ENCODE measurements at places on chromosomes 7 and 10.

DNA sequence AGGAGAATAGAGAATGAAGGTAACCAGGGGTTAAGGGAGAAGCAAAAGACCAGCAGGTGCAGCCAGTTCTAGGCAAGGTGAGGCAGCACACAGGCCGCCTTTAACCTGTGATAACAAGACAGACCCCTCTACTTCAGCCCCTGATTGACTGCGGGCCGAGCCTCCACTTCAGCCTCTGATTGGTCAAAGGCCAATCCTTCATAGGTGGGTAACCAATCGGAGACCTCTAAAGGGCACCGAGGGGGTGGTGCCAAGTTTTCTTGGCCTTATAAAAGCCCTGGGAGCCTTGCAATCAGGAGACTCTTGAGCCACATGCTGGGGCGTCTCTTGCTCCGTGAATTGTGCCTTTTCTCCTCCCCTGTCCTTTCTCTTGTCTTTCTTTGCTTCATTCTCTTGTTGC, 98.8 kb downstream of the ELFN1 start:
- no peak for DNase-seq

DNA sequence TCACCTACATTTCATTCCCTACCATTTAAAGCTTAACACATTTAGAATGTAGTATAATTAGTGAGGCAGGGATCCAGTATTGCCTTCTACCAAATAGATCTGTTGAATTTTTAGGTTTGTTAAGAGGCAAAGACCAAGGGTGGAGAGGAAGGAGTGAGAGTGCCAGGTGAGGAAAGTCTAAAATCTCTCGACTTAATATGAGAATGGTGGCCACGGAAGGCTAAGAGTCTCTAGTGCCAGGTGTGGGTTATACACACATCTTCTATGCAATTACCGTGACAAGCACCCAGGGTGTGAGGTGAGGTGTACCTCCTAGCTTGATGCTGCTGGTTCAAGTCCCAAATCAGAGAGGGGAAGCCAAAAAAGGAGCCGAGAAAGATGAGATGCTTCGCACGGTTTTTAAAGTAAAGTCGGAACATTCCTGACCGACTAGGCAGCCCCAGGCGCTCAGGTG, 439 bp downstream of the IQUB start:
- DNase-seq = peak; percentile 1

GRCh38 chr10:132366499-132366898, 30.5 kb upstream of the PWWP2B start:
- DNase-seq = no peak

DNA sequence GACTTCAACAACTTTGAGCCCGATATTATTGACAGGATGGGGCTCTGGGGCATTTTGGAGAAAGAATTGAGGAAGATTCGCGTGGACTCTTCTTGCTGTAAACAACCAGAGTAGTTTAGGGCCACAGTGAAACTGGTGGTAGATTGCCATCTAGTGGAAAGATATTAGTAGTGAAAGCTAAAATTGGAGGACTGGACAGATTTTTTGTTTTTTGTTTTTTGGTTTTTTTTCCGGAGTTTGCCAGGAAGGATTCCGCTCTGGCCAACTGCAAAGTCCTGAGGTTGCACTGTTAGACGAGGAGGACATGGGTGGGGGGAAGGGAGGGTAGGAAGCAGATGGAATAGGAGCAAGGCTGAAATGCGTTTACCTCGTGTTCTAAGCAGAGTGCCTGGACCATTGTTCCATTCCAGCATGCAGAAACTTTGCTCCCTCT, 11.7 kb downstream of the NOBOX start:
- DNase-seq = no peak

GRCh38 chr7:21076574-21076973, 289.9 kb upstream of the SP8 start:
- no peak for DNase-seq

DNA sequence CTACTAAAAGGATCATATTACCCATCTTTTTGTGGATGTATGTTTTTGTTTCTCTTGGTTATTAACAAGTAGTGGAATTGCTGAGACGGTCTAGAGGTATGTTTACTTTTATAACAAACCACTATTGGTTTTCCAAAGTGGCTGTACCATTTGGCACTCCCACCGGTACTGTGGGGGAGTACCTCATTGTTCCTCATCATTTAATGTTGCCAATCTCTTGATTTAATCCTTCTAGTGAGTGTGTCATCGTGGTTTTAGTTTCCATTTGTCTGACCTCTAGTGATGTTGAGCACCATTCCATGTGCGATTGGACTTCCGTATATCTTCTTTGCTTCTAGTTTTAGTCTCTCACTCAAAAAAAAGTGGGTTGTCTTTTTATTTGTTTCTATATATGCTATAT, 50.4 kb downstream of the RBM33 start:
- DNase-seq = no peak

DNA sequence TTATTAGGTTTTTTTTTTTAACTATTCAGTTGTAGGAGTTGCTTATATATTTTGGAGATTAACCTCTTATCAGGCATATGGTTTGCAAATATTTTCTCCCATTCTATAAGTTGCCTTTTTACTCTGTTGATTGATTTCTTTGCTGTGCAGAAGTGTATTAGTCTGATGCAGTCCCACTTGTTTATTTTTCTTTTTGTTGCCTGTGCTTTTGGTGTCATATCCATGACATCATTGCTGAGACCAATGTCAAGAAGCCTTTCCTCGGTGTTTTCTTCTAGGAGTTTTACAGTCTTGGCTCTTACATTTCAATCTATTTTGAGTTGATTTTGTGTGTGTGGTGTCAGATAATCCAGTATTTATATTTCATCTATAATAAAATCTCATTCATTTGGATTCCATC, 155.4 kb downstream of the LRMDA start:
- no peak for DNase-seq

- DNase-seq = no peak
Observed at GRCh38 chr7:46847126-46847525, 734.8 kb downstream of the TNS3 start.

GRCh38 chr7:101862280-101863220, 45.1 kb downstream of the CUX1 start:
- DNase-seq = no peak

- DNase-seq = no peak
Observed at GRCh38 chr10:4568731-4569130, 257.3 kb upstream of the AKR1E2 start.
